ENCODE measurements at places on chromosomes 2 and 18. TPM values are rescaled to one million over a fixed set of nuclear protein-coding genes. Genes with fewer than 3 reads are reported as not detected.

GRCh38 chr2:46144133-46144800 is 152.9 kb upstream of the EPAS1 start:
- DNase-seq: no peak

- no peak for DNase-seq
Measured at GRCh38 chr2:104468846-104469245, 385.1 kb upstream of the POU3F3 start.

- DNase-seq: no peak
Measured at GRCh38 chr2:169727065-169727464, 6.6 kb upstream of the KLHL23 start.

DNA sequence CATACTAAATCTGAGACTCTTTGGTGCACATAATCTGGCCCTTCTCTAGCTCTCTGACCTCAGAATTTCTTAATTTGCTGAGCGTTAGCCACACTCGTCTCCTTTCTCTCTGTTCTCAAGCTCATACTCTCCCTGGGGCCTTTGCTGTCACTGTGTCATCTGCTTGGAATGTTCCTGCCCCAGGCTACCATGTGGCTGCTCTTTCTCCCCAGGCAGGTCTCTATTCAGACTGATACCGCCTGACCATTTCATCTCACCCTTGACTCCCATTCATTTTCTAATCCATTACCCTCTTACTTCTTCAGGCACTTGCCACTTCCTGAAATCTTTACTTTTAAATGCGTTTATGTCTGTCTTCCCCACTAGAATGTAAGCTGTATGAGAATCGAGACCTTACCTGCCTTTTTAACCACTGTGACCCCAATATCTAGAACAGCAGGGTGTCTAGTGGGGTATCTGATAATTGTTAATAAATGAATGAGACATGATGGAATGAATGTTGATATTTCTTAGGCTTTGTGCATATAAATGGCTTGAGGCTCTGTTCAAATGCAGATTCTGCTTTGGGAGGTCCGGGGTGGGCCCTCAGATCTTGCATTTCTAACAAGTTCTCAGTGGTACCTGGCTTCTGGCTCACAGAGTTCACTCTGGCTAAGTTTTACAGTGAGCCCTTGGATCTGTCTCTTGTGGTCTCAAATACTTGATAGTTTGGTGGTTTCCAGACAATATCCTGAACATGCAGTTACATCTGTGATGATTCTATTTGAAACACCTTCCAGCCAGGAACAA is 89.9 kb upstream of the EPC2 start:
- no peak for DNase-seq

GRCh38 chr2:183057333-183057985 is 19.2 kb upstream of the NCKAP1 start:
- no peak for DNase-seq

DNA sequence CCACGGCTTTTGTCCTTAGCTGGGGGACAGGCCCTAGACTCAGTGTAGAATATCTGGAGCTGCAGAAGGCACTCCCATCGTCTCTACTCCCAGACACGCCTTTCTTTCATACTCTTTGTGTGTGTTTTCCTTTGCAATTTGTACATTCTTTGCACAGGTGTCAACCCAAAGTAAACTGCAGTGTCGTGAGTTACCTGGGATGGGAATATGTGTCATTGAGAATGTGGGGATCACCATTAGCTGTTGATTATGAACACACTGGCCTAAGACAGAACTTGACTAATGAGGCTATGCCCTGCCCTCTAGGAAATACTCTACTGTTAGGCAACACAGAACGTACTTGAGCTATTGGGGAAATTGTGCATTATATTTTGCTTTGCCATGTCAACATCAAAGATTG is 233.3 kb downstream of the SETBP1 start:
- DNase-seq: no peak

GRCh38 chr2:30823452-30823851 is 16.2 kb upstream of the CAPN13 start:
- no peak for DNase-seq

- DNase-seq: no peak
Measured at GRCh38 chr2:217905896-217906295, 96.9 kb downstream of the TNS1 start.

DNA sequence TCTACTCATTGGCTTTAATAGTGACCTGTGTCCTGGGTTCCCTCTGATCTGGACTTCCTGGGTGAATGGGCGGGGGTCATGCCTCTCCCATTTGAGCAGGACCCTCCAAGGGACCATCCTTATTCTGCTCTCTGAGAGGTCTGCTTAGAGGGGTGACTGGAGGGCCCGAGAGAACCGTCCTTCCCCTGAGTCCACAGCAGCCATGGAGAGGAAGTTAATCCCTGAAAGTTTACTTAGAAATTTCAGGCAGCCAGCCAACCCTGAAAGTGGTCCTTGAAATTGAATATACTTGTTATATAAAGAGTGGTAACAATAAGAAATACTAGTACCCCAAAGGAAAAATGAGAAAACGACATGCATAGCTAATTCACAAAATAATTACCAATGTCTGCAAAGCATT is 226.1 kb downstream of the DYSF start:
- no peak for DNase-seq

- DNase-seq: no peak
Measured at GRCh38 chr18:33735428-33735827, 157.4 kb downstream of the ASXL3 start.

ABCB11 gene
- total RNA-seq: 0.07 TPM

WDR75 gene
- total RNA-seq: 53.2 TPM

Data from neural crest cell (in vitro differentiated cells).